Spleen (tissue), 13 donors: ENCODE measurements at places on chromosomes 11 and 22. TPM values are rescaled to one million over a fixed set of nuclear protein-coding genes. Genes with fewer than 3 reads are reported as not detected.

DNA sequence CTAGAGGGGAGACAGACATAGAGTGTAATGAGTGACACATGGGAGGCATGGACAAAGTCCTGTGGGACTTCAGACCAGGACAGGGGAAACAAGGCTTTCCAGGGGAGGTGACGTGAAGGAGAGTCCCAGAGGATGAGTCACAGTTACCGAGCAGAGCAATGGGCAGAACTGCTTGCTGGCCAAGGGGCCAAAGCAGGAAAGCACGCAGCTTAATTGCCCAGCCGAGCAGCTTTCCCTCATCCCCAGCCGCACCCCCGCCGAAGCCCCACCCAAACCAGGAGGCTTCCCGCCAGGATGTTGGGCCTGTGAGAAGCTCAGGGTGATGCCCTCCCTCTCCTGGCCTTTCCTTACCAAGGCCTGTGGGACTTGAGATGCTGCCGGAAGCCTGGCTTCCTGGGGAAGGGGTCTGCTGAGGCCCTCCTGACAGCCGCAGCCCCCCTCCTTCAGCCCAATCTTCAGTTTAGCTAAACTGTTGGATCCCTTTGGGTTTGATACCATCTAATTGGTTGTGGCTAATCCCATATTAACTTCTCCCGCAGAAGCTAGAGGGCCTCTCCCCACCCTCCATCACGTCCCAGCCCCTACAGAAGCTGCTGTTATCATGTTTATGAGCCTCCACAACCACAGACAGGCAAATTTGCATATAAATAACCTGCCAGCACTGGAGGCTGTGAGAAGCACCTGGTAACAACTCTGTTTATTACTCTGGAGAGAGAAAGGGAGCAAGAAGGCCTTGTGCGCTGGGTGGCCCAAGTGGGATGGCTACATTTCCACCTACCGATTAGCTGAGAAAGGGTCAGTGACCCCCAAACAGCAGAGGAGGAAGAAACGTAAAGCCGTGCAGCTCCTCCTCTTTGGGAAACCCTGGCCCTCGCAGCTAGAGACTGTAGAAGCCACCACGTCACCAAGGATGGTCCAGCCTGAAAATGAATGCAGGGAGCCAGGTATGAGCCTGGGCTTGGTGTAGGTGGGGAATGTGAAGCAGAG, 80.0 kb downstream of the TRIM29 start:
- no peak for DNase-seq

DNA sequence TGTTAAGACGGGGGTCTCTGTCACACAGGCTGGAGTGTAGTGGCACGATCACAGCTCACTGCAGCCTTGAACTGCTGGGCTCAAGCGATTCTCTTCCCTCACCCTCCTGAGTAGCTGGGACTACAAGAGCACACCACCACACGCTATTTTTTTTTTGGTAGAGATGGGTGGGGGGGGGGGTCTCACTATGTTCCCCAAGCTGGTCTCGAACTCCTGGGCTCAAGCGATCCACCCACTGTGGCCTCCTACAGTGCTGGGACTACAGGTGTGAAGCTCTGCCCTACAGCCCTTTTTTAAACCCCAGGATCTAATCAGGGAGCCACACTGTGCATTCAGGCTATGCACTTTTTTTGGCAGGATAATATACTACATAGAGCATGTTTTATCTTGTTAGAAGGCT, 1.4 kb upstream of the DHCR7 start:
- DNase-seq: no peak

GRCh38 chr11:61453695-61454094, 23.8 kb downstream of the SDHAF2 start:
- no peak for DNase-seq

Gene OR6A2
- 0.85 TPM for total RNA-seq
